ENCODE measurements at places on chromosomes 4 and X.

DNA sequence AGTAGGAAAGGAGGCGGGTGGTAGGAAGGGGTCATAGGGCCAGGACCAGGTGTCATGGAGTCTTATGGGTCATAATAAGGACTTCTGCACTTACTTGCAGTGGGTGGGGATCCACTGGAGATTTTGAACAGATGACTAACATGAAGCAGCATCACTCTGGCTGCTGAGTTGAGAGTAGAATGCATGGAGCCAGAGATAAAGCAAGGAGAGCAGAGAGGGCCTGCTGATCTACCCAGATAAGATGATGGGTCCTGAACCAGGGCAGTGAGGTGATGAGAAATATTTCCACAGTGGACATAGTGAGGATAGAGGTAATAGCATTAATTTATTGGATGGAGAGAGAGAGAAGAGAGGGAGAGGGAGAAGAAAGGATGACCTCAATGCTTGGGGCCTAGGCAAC, 48.0 kb downstream of the HCCS start:
- H3K4me1 ChIP-seq = no peaks in the 10 kb centered on the region
- no peak overlapping the region for H3K4me3 ChIP-seq
- no peaks in the 10 kb centered on the region for H3K27me3 ChIP-seq
- no peak overlapping the region for H3K27ac ChIP-seq

DNA sequence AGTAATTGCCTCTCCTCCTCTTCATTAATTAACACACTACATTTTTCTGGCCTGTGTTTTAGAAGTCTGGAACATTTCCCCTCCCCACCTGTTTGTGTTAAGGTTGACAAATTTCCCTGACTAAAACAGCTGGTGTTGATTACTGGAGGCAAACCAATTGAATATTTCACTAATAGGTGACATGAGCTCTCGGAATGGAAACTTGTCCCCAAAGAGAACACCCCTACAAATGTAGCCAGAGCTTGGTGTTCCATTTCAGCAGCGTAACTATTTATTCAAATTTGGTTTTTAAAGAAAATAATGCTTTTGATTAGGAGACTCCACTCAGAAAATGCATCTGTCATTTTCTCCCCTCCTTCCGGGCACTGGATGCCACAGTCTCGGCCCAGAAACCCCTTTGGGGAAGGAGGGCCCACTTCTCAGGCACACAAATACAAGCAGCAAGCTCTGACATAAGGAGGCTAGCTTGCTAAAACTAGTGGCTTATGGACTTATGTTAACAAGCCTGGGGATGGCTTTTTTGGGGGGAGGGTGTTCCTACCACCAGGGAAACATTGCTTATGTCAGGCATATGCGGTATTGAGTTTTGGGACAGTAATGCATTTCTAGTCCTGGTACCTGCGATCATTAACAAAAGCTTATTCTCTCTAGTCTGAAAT, 2.2 kb downstream of the RNF150 start:
- no peaks in the 10 kb centered on the region for H3K36me3 ChIP-seq
- H3K27ac ChIP-seq = no peak overlapping the region
- no peak for DNase-seq

- H3K4me3 ChIP-seq = no peak overlapping the region
- DNase-seq = no peak
- no peaks in the 10 kb centered on the region for H3K27me3 ChIP-seq
- no peak overlapping the region for H3K27ac ChIP-seq
- no peaks in the 10 kb centered on the region for H3K36me3 ChIP-seq
Measured at GRCh38 chr4:71210823-71211222, 128.0 kb upstream of the SLC4A4 start.

GRCh38 chr4:180057891-180058671, 2185.1 kb upstream of the TENM3 start:
- no peak for DNase-seq
- no peak overlapping the region for H3K4me3 ChIP-seq
- peaks cover 51% of the 10 kb centered on the region for H3K27me3 ChIP-seq
- no peaks in the 10 kb centered on the region for H3K36me3 ChIP-seq
- H3K27ac ChIP-seq = no peak overlapping the region
- H3K4me1 ChIP-seq = no peaks in the 10 kb centered on the region

DNA sequence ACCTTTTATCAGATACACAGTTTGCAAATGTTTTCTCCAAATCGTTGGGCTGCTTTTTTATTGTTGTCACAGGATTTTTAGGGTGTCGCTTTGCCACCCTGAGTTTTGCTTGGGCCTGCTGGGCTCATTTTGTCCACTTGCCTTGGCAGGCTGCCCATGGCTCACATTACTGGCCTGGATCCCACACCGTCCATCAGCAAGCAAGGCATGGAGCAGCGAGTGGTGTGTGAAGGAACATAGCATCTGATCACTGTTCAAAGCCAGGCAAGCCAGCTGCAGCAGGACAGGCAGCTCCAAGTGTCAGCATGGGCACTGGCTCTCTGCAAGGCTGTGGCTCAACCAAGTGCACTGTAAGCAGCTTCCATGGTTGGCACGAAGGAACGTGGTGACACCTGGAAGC, 261.4 kb upstream of the TECRL start:
- no peaks in the 10 kb centered on the region for H3K36me3 ChIP-seq
- H3K4me1 ChIP-seq = no peaks in the 10 kb centered on the region
- no peaks in the 10 kb centered on the region for H3K27me3 ChIP-seq
- no peak for DNase-seq

DNA sequence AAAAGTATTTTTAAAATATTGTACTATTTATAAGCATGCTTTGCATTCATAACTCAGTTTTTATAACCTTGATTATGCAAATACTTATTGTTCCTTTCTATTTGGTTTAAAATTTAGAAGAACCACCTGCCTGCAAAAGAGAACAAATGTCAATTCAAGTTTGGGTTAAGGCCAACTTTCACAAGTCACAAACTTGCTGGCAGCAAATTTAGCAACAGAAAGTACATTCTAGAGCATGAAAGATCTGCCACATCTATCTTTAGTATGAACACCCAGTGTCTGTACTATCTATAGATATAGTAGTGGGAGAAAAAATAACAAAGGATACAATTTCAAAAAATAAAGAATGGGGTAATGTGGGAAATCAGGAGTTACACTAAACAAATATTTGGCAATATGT, 1014.2 kb downstream of the C4orf33 start:
- no peak for DNase-seq
- H3K4me1 ChIP-seq = no peaks in the 10 kb centered on the region
- H3K27ac ChIP-seq = no peak overlapping the region
- H3K27me3 ChIP-seq = no peaks in the 10 kb centered on the region
- H3K4me3 ChIP-seq = no peak overlapping the region

GRCh38 chr4:122619611-122620010, 1.3 kb downstream of the IL21 start:
- H3K27ac ChIP-seq = no peak overlapping the region
- no peaks in the 10 kb centered on the region for H3K36me3 ChIP-seq
- H3K4me1 ChIP-seq = no peaks in the 10 kb centered on the region
- DNase-seq = no peak
- H3K27me3 ChIP-seq = no peaks in the 10 kb centered on the region

GRCh38 chr4:55851885-55852284, 1.6 kb upstream of the EXOC1 start:
- H3K4me3 ChIP-seq = no peak overlapping the region
- DNase-seq = peak; percentile 11
- no peaks in the 10 kb centered on the region for H3K36me3 ChIP-seq
- peaks cover 17% of the 10 kb centered on the region for H3K4me1 ChIP-seq

DNA sequence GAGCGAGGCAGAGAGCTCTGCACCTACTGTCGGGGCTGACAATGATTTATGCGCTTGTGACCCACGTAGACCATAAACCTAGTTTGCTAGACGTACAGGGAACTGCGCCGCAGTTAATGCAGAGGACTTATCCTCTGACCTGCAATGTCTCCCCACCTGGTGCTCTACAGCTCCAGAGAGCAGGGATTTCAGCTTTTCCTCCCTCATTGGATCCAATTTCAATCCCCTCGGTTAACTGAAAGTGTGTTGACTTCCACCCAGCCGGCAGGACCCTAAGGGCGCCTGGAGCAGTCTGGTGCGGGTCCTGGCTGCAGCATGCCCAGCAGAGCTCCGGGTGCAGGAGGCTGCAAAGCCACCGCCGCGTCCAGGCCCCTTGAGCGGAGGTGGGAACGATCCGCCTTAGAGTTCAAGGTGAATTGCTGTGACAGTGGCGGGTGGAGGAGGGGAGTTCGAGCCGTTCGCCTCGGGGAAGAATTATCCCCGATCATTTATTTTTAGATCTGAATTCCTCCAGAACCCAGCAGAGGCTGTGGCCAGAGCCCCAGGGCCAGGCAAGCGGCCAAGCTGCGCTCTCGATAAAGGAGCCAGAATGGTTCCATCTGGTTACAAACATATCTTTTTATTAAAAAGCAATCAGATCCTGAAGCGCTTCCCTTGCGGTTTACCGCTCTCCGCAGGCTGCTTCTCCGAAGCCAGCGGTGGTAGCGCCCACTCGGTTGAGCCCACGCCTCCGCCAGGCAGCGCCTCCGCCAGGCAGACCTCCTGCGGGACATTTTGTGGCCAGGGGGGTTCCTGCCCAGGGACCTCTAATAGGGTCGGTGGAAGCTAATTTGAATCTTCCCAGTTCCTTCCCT, 66.0 kb downstream of the FBXO8 start:
- no peak overlapping the region for H3K27ac ChIP-seq
- H3K4me3 ChIP-seq = no peak overlapping the region
- H3K27me3 ChIP-seq = no peaks in the 10 kb centered on the region
- H3K4me1 ChIP-seq = no peaks in the 10 kb centered on the region
- DNase-seq = no peak

DNA sequence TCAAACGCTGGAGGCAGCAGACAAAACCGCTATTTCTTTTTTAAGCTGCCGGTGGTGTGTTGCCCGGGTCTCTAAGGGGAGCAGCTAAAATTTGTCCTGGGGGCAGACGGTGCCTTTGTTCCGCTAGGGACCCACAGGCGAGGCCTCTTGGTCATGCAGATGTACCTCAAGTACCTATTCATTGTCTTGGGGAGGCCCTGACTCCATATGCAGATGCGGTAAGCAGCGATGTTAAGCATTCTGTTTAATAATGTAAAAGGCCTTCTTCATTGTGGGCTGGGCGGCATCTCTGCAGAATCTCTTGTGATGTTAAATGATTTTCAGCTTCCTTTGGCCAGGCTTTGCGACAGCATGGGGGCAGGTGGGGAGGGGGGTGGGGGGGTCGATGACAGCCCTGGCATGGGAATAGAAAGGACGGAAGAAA, 98.9 kb upstream of the PJA1 start:
- no peak overlapping the region for H3K4me3 ChIP-seq
- peaks cover 16% of the 10 kb centered on the region for H3K27me3 ChIP-seq
- H3K4me1 ChIP-seq = peaks cover 5% of the 10 kb centered on the region
- H3K27ac ChIP-seq = no peak overlapping the region

GRCh38 chrX:118370921-118371624, 25.2 kb downstream of the WDR44 start:
- H3K4me1 ChIP-seq = no peaks in the 10 kb centered on the region
- no peaks in the 10 kb centered on the region for H3K36me3 ChIP-seq
- no peaks in the 10 kb centered on the region for H3K27me3 ChIP-seq
- no peak overlapping the region for H3K4me3 ChIP-seq
- no peak overlapping the region for H3K27ac ChIP-seq

- H3K27ac ChIP-seq = no peak overlapping the region
- no peaks in the 10 kb centered on the region for H3K36me3 ChIP-seq
- no peak for DNase-seq
- no peak overlapping the region for H3K4me3 ChIP-seq
- peaks cover 4% of the 10 kb centered on the region for H3K27me3 ChIP-seq
Measured at GRCh38 chr4:24053934-24054333, 164.1 kb upstream of the PPARGC1A start.

- no peak overlapping the region for H3K4me3 ChIP-seq
- H3K36me3 ChIP-seq = no peaks in the 10 kb centered on the region
- no peak overlapping the region for H3K27ac ChIP-seq
- no peaks in the 10 kb centered on the region for H3K4me1 ChIP-seq
Measured at GRCh38 chr4:3875466-3875865, 109.3 kb downstream of the ADRA2C start.

GRCh38 chr4:113572620-113573019, 188.9 kb downstream of the CAMK2D start:
- H3K36me3 ChIP-seq = no peaks in the 10 kb centered on the region
- no peaks in the 10 kb centered on the region for H3K27me3 ChIP-seq
- H3K4me1 ChIP-seq = no peaks in the 10 kb centered on the region
- H3K27ac ChIP-seq = no peak overlapping the region

- H3K4me1 ChIP-seq = peaks cover 7% of the 10 kb centered on the region
- no peaks in the 10 kb centered on the region for H3K27me3 ChIP-seq
- no peak overlapping the region for H3K27ac ChIP-seq
Measured at GRCh38 chr4:53015681-53016080, 153.6 kb downstream of the RASL11B start.

GRCh38 chr4:76420188-76420761, 666 bp downstream of the CCDC158 start:
- H3K4me1 ChIP-seq = no peaks in the 10 kb centered on the region
- H3K27ac ChIP-seq = no peak overlapping the region
- DNase-seq = no peak
- no peaks in the 10 kb centered on the region for H3K36me3 ChIP-seq
- H3K27me3 ChIP-seq = no peaks in the 10 kb centered on the region

GRCh38 chrX:153446636-153446936, 730 bp upstream of the TREX2 start:
- H3K4me3 ChIP-seq = no peak overlapping the region
- H3K36me3 ChIP-seq = no peaks in the 10 kb centered on the region
- H3K4me1 ChIP-seq = peaks cover 6% of the 10 kb centered on the region
- no peak overlapping the region for H3K27ac ChIP-seq

DNA sequence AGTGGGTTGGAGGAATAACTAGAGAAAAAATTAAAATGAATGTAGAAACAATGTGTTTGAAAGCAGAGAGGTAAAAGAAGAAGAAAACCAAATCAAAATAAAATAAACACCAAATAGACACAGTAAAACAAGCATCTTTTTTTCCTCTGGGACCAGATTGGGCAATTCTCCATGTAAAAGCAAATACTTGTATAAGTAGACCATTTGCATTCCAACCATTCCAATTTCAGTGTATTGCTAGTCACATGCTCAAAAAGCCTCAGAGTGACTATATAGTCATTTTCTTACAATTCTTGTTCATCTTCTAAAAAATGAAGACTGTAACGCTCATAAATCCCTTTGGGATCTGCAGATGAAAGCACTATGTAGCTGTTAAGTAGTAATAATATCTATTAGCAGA, 969.5 kb downstream of the PCDH18 start:
- H3K27ac ChIP-seq = no peak overlapping the region
- no peaks in the 10 kb centered on the region for H3K4me1 ChIP-seq
- no peaks in the 10 kb centered on the region for H3K36me3 ChIP-seq
- no peak for DNase-seq
- H3K27me3 ChIP-seq = no peaks in the 10 kb centered on the region
- H3K4me3 ChIP-seq = no peak overlapping the region

- no peak overlapping the region for H3K27ac ChIP-seq
- peaks cover 17% of the 10 kb centered on the region for H3K4me1 ChIP-seq
- H3K27me3 ChIP-seq = no peaks in the 10 kb centered on the region
- H3K36me3 ChIP-seq = peaks cover 3% of the 10 kb centered on the region
- no peak for DNase-seq
Measured at GRCh38 chrX:72630185-72630584, 57.5 kb upstream of the HDAC8 start.

GRCh38 chr4:169153481-169154087, 117.2 kb downstream of the SH3RF1 start:
- H3K4me3 ChIP-seq = no peak overlapping the region
- no peaks in the 10 kb centered on the region for H3K27me3 ChIP-seq
- H3K27ac ChIP-seq = no peak overlapping the region
- H3K36me3 ChIP-seq = peaks cover 30% of the 10 kb centered on the region
- DNase-seq = peak; percentile 21

GRCh38 chr4:147288512-147288911, 192.4 kb upstream of the EDNRA start:
- DNase-seq = no peak
- H3K4me1 ChIP-seq = 0 out of 2 replicates have a peak, but pooled peaks cover 4% of the 10 kb centered on the region
- H3K27ac ChIP-seq = no peak overlapping the region
- H3K4me3 ChIP-seq = no peak overlapping the region
- no peaks in the 10 kb centered on the region for H3K27me3 ChIP-seq

- peak overlapping the region; percentile 51 for H3K4me3 ChIP-seq
- H3K27ac ChIP-seq = peak overlapping the region; percentile 75
- no peaks in the 10 kb centered on the region for H3K27me3 ChIP-seq
- DNase-seq = peak; percentile 93
Measured at GRCh38 chr4:155679343-155679742, 12.7 kb downstream of the GUCY1A1 start.
